Activated T-helper 2 cell treated with anti-CD3 and anti-CD28 coated beads, Interferon-gamma antibody, Interleukin-2, Interleukin-4, amounts not matched to agents 10 μg/mL and 5 μg/mL and 100 μg/mL, durations not matched to agents 14 hours and 24 hours and 36 hours (primary cell): ENCODE measurements at places on chromosomes 6 and 20. TPM values are rescaled to one million over a fixed set of nuclear protein-coding genes. Genes with fewer than 3 reads are reported as not detected.

The SLC12A5 gene
- total RNA-seq, result 0.73 TPM in 1 of 2 replicates, not detected in the other

The KIAA0408 gene
- total RNA-seq, result 18.5 and 19.6 TPM in 2 replicates

The CYP21A2 gene
- 0.25 and 0.39 TPM in 2 replicates for total RNA-seq

The SNX21 gene
- 1.5 and 2.0 TPM in 2 replicates for total RNA-seq

The PTCHD4 gene
- total RNA-seq, result not detected in 2 replicates
